ENCODE measurements at places on chromosomes 1 and 21.
A peak's percentile ranks its signal among the peaks of the same experiment; 100 is the strongest.

GRCh38 chr1:168259567-168259966 is 21.1 kb upstream of the TBX19 start:
- DNase-seq: no peak

DNA sequence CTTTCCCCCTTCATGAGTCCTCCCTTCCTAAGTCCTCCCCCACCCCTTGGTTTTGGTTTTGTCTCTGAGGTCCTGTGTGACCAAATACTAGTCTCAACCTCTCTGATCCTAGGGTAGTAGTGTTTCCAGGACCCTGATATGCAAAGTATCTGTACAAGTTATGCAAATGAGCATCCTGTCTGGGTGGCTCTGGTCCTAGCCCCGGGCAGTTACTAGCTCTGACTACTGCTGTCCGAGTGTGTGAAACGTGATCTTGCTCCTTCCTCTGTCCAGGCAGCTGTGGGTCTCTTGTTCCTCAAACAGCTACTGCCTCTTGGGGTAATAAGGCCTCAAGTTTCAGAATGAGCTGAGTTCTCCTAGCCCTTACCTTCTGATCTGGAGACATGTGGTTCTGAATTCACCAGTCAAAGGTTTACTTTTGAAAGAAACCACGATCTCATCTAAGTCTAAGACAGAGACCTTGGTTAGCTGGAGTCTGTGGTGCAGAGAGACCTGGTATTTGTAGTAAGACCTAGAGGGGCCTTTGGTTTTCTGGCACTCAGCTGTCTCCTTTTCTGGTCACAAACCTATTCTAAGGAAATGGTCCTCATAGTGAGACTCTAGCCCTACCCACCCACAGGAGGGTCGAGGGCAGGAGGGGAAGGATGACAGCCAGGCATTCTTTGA is 31.0 kb upstream of the IL19 start:
- DNase-seq: peak; percentile 61

DNA sequence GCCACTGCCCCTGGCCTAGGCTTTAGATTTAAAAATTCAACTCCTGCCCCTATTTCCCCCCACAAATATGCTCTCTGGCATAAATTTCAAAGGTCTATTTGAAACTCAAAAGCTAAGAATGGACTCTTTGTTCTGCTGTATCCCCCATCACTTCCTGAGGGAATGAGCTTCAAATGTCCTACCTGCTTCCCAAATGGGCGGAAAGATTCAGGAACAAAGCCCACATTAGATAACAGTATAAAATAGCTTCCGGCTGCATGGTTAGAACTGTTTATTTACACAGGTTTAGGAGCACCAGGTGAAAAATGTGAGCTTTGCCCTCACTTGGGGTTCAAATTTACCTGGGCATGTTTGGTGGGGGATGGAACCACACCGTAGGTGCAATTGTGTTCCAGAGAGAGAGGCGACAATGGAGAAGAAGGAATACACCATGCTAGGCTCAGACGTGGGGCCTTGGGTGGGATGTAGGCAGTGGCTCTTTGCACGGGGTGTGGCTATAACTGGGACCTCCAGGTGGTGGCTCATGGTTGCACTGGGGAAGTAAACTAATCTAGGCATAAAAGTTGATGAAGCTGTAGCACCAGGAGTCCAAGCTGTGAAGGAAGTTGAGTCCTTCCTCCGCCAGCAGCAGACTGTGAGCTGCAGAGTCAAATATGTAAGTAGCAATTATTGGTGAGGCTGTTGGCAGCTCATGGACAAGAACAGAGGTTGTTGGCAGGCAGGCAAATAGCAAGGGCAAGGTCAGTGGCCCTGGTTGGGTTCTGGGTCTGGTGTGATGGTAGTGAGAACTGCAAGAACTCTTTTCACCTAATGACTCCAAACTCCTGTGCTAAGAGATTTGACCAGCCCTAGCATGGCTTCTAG is 41.5 kb upstream of the SRSF10 start:
- DNase-seq: no peak

GRCh38 chr1:99180915-99181314 is 83.4 kb upstream of the PLPPR4 start:
- no peak for DNase-seq

DNA sequence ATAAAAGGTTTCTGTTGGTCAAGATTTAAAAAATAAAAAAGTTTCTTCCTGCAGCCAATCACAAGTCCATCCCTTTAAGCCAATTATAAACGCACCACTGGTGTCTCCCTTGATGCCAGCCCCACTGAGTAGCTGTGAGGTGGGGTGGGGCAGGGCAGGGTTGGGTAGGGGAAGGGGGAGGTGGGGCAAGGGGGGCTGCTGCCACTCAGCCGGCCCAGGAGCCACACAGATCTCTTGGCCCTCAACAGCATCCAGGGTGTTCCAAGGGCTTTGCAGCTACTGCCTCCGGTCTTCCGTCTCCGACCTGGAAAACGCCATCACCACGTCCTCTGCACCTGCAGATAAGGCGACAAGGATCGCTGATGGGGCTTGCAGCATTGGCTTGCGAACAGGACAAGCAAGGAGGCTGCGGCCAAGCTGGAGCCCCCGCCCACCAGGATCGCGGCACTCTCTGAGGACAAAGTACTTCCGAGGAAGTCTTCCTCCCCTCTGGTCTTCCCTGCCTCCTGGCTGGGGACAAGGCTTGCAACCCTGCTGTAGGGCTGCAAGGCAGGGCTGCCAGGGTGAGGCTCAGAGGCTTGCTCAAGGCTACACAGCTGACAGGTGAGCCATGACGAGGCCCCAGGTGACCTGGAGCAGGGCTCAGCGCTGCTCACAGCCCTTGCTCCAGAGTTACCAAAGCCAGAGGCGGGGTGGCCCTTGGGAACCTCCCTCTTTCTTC is 26.8 kb upstream of the CLSTN1 start:
- DNase-seq: no peak

GRCh38 chr1:117093870-117094621 is 27.5 kb downstream of the TRIM45 start:
- DNase-seq: peak; percentile 9

- no peak for DNase-seq
These were observed 77.0 kb downstream of the HMCN1 start for GRCh38 chr1:185811073-185811709.

DNA sequence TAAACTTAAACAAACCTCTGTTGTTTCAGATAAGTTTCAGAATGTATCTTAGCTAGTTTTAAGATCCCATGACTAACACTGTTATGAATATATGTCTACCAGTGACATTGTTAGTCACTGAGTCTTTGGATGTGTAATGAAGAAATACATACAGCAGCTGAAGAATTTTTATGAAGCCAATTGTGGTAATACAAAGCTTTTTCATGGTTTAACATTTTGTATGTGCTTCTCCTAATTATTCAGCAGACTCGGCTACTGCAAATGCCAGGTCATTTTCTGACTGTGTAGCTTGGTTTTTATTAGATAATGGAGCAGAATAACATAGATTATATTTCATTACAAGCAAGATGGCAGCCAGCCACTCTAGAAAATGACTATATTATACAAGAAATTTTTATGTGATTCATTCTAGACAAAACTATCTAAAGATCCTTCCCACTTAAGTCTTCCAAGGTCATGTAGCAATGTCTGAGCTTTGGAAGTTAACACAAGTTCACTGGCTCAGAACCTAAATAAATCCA is 147.8 kb downstream of the TNFSF18 start:
- DNase-seq: no peak

- no peak for DNase-seq
These were observed 9.9 kb downstream of the GPR3 start for GRCh38 chr1:27402349-27402754.

DNA sequence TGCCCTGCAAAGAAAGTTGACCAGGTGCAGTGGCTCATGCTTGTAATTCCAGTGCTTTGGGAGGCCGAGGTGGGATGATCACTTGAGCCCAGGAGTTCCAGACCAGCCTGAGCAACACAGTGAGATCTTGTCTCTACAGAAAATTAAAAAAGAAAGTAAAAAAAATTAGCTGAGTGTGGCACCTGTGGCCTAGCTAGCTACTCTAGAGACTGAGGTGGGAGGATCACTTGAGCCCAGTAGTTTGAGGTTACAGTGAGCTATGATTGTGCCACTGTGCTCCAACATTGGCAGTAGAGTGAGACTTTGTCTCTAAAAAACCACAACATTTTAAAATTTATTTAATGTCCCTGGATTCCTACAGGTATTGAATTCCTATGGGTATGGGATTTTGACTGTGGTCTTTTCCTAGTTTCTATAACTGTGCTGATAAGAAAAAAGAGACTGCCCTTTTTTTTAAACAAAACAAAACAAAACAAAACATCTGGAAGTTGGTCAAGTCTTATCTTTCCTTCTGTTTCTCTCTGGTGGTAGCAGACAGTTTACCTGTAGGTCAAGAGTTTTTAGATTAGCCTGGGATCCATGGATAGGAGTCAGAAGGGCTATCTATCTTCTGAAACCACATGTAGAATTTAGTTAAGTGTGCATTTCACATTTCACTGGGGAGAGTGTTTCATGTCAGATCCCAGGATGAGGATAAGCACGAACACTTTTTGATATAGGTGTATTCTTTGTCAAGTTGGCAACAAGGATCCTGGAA is 18.8 kb downstream of the UCK2 start:
- no peak for DNase-seq

- no peak for DNase-seq
These were observed 4.6 kb upstream of the MAB21L3 start for GRCh38 chr1:116106646-116107045.

GRCh38 chr1:109595531-109595930 is 23.9 kb downstream of the GNAT2 start:
- DNase-seq: no peak

GRCh38 chr1:93615582-93616150 is 66.0 kb downstream of the BCAR3 start:
- DNase-seq: peak; percentile 53

GRCh38 chr1:246726881-246727280 is 2.7 kb downstream of the SCCPDH start:
- DNase-seq: no peak

- no peak for DNase-seq
These were observed 25.7 kb downstream of the STK40 start for GRCh38 chr1:36359911-36360550.

DNA sequence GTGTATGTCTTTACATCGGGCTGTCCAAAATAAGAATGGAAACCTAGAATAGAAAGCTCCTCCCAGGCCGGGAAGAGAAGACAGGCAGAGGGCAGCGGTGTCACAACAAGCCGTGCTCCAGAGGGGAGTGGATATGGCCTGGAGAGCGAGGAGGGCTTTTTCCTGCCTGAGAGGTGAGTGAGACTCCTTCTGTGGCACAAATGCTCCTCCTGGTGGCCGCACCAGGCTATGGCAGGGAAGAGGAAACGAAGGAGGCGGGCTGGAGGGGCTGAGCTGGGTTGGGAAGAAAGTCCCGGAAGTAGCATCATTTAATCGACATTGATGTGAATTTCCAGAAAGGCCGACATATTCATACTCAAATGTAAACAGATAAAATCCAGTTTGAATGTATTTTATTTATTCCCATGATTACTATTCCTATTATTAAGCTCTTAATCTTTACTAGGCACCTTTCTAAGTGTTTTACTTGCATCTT is 54.7 kb downstream of the MEF2D start:
- DNase-seq: no peak

DNA sequence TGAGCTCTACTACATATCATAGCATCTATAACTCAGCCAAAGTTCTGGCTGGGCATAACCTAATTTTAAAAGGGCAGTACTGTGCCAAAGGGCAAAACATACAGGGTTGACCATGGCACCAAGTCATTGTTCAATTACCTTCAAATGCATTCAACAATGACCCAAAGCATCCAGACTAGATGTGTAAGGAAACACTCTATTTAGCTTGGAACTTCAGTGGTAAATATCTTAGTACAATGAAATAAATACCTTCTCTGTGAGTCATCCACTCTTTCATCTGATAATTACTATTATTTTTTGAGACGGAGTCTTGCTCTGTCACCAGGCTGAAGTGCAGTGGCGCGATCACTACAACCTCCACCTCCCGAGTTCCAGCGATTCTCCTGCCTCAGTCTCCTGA is 70.0 kb downstream of the NVL start:
- DNase-seq: no peak

GRCh38 chr1:64295136-64295535 is 91.7 kb downstream of the UBE2U start:
- no peak for DNase-seq

GRCh38 chr1:66231217-66231616 is 302.7 kb upstream of the SGIP1 start:
- no peak for DNase-seq

DNA sequence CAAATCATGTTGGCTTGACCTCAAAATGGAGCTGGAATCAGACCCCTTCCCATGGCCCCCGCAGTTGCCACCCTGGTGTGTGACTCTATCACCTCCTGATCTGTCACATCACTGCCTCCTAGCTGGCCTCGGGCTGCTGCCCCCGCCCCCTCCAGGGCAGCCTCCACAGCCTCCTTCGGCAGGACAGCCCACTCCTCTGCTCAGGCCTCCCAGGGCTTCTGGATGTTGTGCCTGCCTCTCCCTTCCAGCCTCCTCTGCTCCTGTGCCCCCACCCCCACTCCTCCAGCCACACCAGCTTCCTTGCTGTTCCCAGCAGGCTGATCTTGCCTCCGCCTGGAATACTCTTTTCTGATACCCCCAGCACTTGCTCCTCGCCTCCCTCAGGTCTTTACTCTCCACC is 134.4 kb upstream of the EDN2 start:
- no peak for DNase-seq

DNA sequence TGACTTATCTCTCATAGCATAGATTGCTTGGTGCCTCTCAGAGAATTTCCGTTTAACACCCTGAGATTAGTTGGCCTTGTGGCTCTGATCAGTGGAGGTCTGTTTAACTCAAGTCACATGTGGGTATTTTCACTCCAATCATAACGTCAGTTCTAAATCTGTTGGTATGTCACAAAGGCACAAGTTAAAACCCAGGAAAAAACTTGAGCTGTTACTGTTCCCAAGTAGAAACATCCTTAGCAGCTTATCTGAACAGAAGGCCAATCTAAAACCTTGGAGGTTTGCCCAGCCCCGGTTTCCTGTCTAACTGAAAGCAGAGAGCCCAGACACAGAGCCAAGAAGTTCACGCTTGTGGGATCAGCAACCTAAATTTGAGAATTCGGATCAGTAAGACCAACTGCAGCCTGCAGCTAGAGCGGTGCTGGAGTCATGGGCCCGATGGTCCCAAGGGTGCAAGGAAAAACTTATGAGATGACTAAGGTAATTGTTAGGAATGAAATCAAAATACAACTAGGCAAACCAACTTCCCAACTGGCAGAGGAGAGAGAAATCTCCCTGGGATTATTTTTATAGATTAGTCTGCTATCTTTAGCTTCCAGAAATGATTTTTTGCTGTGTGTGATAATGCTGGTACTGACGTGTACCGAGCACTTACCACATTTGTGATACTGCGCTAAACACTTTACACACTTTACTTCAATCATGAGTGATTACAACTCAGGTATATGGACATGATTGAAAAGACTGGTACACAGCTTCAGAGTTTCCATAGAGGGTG is 90.2 kb upstream of the C1orf21 start:
- no peak for DNase-seq

All from GM12891 (cell line).